Stimulated activated CD4-positive, alpha-beta T cell treated with anti-CD3 and anti-CD28 coated beads, Interleukin-12 subunit alpha, Interleukin-12 subunit beta, amount 100 ng/mL, for 48 hours (primary cell): ENCODE measurements at places on chromosomes 5 and 9.

- DNase-seq, result no peak
These were observed 106.1 kb downstream of the UBAP2 start for GRCh38 chr9:33942471-33943083.

GRCh38 chr9:79671558-79671957, 99.8 kb downstream of the TLE4 start:
- no peak for DNase-seq

DNA sequence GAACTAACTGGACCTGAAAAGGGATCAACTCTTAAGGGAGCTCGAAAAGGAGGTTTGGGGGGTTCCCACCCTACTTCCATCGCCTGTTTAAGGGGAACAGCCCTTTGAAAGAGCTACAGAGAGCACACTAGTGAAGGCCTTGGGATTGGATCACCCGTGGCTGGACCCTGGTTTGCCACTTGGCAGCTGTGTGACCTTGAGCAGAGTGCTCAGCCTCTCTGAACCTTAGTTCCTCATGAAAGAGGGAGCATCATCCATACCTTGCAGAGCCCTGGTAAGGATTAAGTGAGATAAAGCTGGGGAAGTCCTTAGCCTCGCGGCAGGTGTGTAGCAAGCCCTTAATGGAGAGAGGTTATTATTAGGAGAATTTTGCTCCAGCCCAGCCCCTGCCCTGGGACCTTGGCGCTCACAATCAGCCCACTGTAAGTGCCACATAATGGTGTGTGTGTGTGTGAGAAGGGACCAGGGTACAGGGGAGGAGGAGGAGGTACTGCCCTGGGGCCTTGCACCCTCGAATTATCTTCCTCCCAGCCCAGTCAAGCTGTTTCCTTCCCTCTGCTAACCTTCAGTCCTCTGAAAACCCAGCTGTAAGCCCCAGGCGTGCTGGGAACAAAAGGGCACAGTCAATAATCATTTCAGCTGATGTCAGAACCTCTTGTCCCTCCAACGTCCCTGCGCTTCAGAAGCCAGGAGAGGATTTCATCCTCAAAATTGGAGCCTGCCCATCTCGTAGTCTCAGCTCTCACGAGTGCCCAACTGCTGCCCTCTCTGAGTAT, 42.9 kb downstream of the FOXI1 start:
- DNase-seq, result no peak

DNA sequence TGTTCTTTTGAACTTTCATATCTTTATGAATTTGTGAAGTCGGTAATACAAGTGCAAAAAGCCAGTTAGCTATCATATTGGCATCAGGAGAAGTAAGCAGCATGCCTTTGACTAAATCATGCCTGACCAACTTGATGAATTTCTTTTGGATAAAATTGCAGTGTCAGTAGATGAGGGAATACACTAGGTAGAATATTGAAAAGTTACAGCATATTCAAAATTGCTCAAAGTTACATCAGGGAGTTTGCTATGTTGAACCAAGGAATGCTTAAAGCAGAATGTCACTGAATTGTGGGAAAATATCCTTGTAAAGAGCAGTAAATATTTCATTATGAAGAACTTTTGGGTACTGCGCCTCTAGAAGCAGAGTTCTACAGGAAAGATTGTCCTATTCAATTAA, 87.1 kb upstream of the TLX3 start:
- no peak for DNase-seq

DNA sequence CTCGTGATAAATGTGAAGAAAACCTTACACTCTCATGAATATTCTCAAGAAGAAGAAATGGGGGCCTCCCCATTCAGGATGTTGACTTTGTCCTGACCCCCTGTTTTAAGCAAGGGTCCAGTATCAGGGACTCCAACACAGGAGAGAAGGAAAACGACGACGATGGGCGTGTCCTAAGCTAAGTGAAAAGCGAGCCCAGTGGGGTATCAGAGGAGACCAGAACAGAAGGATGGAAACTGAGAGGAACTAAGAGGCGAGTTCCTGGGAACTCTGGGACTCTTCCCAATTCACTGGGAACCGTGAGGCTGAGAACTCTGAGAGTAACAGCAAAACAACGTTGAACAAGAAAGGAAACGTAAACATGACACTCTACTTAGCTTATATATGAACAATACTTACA, 14.6 kb downstream of the RETREG1 start:
- DNase-seq, result no peak

DNA sequence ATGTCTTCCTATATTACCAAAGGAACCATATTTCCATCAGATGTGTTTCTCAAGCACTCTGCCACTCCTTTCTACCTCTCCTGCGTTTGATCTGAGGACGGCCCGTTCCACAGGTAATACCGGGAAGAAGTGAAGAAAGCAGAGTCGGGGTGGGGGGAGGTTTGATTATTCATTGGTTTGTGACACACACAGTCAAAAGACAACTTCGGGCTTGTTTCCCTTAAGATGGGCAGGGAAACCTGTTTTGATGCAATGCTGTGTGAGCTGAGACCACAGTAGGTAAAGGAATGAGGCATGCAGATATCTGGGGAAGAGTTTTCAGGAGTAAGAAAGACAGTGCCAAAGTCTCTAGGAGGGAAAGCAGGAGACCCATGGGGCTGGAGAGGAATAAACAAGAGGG, 54.0 kb downstream of the BOD1 start:
- DNase-seq, result no peak

DNA sequence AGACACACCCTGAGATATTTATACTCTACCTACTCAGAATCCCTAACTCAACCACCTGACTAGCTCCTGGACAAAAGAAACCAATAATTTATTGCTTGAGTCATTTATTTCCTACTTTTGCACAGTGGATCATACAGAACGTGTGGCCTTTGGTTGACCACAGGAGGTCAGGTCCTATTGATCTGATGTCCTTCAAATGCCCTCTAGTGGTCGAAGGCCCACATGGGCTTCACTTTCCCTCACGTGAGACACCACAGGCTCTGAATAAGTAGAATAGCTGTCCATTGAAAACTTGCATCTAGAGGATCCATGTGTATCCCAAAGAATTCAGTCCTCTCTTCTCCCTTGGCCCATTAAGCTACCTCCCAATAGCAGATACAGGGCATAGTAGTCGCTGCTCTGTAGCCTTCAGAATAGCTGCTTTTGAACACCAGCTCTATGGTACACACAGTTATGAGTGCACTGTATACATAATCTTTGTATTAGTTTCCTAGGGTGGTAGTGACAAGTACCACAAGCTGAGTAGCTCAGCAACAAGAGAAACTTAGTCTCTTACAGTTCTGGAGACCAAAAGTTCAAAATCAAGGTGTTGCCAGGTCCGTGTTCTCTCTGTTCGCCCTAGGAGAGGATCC, 177.6 kb upstream of the SMARCA2 start:
- DNase-seq, result no peak

DNA sequence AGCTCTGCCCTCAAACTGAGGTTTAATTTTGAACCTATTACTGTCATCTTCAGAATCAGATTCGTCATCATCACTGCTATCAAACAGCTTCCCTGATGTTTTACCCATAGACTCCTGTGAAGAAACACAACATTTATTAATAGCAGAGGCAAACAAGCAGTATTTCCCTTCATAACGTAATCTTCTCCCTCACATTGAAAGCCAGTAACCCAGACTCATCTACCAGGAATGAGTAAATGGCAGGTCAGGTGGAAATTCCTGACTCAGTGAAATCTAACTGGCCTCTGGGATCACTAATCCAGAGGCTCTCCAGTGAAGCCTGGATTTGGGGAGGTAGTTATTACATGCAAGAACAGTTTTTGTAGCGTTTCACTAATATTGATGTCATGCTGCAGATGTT, 14.6 kb downstream of the NOL8 start:
- DNase-seq, result no peak

- DNase-seq, result no peak
These were observed 161.2 kb upstream of the SMIM23 start for GRCh38 chr5:171624396-171624795.

DNA sequence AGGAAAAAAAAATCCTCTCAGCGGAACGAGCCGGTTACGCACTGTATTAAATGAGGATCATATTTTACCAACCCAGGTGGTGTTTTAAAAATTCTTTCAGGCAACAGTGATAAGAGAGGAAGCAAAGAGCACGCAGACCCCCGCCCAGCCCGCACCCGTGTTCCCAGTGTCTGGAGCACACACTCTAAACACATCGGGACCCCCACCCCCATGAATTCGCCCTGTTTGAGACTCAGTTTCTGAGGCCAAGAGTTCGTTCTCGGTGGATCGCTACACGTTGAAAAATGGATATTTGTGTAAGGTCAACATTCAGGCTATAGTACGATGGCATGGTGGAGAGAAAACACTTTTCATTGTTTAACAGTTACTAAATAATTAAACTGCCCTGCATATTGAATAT, 196.3 kb downstream of the MEF2C start:
- no peak for DNase-seq

DNA sequence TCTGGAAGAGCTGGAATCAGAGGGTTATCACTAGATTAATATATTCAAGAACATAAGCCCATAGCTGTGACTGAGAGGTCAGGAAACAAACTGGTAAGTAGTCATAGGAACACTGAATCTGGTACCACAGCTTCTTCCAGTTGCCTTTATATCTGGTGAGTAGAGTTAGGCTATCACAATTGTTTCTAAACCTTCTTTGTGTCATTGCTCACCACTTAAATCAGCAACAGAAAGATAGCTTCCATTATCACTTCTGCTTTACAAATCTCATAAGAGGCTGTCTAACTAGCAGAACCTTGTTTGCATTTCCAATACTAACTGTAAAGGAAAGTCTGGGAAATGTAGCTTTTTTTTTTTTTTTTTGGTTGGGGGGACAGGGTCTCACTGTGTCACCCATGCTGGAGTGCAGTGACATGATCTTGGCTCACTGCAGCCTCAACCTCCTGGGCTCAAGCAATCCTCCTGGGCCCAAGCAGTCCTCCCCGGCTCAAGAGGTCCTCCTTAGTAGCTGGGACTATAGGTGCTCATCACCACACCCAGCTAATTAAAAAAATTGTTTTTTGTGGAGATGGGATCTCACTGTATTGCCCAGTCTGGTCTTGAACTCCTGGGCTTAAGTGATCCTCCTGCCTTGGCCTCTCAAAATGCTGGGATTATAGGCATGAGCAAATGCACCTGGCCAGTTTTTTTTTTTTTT, 22.0 kb downstream of the CDC42SE2 start:
- DNase-seq, result no peak
